Suppressor macrophage treated with lipopolysaccharide for 4 hours (primary cell): ENCODE measurements at places on chromosomes 7 and 10.

- no peak for DNase-seq
These were observed 181.9 kb upstream of the VSTM2A start for GRCh38 chr7:54360075-54360840.

GRCh38 chr10:89741126-89741762 lies 39.9 kb downstream of the KIF20B start:
- no peak for DNase-seq

DNA sequence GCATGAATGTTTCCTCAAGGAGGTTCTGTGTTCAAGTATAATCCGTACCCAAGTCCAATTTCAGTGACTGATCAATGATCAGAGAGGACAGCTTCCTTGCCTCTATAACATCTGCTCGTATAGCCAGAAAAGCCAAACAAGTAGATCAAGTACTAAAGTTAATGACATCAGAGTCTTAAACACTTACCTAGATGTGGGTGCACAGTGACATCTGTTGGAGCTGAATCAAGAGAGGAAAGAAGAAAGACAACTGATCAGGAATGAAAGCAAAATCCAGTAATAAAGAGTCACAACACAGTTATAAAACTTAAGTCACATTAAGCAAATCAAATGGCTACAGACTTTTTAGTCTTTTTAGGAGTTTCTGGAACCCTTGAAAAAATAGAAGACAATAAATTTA lies 236.5 kb downstream of the RELN start:
- DNase-seq, result no peak

GRCh38 chr10:128065881-128066534 lies 60.2 kb downstream of the MKI67 start:
- no peak for DNase-seq

DNA sequence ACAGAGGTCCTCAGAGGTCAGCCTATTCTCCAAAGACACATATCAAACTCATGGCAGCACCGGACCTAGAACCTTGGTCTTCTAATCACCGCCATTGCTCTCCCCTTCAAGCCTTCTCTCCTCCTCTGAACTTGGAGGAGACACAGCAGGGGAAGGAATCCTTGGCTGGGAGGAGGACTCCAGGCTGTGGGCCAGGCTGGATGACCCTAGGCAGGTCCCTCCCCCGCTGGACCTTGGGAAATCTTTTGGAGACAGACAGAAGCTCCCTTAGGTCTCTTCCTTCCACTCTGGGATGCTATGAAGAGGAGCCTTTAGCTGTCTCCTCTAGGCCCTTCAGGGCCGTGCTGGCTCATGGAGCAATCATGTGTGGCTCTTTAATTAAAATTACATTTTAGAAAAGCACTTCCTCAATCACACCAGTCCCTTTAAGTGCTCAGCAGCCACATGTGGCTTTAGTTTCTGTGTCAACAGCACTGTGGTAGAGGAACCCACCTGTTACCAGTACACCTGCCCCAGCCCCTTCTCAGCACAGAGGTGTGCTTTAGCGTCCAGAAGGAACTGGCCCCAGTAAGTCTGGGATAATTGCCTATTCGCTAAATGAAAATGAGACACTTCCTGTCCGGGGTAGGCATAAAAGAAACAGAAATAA lies 238.2 kb downstream of the CELF2 start:
- no peak for DNase-seq
